ENCODE measurements at places on chromosomes 11 and 22.

GRCh38 chr22:32957200-32957803 lies 100.9 kb downstream of the SYN3 start:
- no peak for DNase-seq

DNA sequence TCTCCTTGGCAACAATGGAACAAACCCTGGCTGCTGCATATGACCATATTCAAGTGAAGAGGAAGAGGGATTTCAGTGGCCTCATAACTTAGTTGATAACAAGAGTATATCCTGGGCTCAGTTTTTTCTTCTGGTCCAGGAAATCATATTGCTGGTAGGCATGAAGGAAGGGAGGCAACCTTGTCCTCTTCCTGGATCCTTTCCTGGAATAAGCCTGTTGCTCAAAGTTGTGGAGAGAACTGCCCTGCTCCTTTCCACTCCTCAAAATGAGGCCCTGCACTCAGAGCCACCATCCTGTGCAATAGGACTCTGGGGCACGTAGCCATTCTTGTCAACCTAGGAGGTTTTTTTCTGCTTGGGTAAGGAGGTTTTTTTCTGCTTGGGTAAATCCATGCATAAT lies 128.7 kb upstream of the PITPNB start:
- DNase-seq = no peak

GRCh38 chr11:11390068-11390771 lies 37.2 kb upstream of the CSNK2A3 start:
- DNase-seq = no peak

- DNase-seq = no peak
Observed at GRCh38 chr11:76558891-76559290, 111.7 kb downstream of the LRRC32 start.

- DNase-seq = no peak
Observed at GRCh38 chr11:87331273-87331672, 293.5 kb downstream of the TMEM135 start.

DNA sequence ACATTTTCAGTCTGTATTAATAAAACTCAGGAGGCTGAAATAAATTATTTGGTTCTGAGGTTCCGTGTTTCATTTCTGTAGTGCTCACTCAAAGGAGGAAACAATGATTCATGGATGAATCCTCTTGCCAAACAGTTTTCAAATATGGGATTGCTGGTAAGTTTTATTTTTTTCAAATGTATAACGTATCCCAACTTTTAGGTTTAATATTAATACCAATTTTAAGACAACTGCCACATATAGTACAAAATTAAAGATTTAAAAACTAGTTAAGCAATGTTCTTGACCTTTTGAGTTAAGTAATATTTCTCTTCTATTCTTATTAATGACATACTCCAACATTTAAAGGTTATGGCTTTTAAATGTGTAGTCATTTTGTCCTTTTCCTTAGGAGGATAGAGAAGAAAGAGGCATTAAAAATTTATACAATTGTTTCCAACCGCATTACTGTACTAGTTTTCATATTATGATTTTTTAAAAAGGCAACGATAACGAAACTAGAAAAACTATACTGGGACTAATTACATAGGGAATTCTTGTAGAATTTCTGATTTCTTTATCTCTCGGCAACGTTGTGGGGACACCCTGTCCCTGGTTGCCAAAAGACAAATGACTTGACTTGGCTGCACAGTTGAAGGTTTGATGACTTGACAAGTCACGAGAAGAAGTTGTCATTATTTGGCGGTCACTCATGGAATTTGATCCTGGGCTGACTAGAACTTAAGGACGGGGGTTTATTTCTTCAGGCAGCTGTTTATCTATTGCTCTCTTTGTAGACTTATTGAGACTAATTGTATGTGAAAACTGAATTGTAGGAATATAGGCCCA lies 69.1 kb upstream of the ADSL start:
- no peak for DNase-seq

All from activated T-cell treated with anti-CD3 and anti-CD28 coated beads, Interleukin-2, amount 50 U/mL, for 1 hour (primary cell).